ENCODE measurements at places on chromosomes 16 and 17. TPM values are rescaled to one million over a fixed set of nuclear protein-coding genes. Genes with fewer than 3 reads are reported as not detected.

The GLIS2 gene
- 0.77 TPM for total RNA-seq

GRCh38 chr17:43438626-43439025 is 39.8 kb downstream of the ARL4D start:
- DNase-seq: no peak

DNA sequence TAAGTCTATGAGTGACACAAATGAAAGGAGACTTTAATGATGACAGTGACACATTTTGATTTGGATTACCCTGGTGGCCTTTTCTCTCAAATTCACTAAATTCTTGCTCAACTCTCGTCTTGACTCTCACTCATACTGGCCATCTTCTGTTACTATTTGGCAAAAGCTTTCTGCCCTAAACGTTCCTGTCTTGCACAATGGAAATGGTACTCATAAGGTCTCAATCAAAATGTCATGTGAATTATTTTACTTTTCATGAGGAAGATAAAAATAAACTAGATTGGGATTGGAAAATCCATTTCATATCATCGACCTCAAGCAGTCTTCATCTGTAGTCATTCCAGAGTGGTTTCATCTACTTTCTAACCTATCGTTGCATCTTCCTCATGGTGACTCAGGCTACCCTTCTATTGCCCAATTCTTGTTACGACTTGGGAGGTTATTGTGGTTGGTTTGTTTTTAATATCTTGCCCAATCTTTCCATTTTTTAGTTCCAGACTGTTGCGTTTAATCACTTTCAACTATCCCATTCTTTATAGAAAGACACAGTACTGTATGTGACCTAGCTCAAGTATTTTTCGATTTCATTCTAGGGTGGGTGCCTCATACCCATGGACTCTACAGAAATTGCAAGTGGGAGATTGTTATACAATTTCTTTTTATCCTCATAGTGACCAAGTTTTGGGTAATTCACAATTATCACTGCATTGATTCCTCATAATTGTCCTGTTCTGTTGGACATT is 317.2 kb upstream of the KCNJ16 start:
- DNase-seq: no peak

The RPGRIP1L gene
- total RNA-seq: 6.2 TPM

DNA sequence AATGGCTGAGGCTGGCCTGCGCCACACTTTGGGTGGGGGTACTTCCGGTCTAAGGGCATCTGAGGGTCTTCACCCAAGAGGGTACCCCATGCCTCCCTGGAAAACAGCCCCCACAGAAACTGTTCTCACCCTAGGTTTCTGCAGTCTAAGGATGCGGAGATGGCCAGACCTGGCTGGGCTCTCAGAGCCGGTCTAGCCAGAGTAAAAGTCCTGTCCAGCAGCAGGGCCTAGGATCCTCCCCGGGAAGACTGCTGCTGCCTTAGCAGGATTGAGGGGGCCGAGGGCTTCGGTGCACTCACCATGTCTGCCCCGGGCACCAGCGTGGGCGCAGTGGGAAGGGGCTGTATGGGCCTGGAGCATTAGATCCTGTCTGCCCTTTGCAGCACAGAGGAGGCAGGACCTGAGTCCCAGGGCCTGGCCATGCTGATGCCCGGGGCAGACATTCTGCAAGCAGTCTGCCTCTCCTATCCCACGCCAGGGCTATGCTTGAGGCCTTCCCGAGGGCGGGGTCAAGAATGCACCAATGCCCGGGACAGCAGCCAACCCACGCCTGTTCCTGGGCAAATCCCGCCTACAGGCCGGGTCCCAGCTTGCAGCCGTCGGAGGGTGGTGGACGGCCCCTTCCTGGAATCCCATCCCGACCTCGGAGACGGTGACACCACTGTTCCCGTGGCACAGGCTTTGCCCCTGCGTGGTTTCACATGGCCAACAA is 54.7 kb downstream of the CBFA2T3 start:
- DNase-seq: no peak

All from activated CD8-positive, alpha-beta T cell treated with anti-CD3 and anti-CD28 coated beads for 36 hours (primary cell).